ENCODE measurements at places on chromosomes 1 and 21.

DNA sequence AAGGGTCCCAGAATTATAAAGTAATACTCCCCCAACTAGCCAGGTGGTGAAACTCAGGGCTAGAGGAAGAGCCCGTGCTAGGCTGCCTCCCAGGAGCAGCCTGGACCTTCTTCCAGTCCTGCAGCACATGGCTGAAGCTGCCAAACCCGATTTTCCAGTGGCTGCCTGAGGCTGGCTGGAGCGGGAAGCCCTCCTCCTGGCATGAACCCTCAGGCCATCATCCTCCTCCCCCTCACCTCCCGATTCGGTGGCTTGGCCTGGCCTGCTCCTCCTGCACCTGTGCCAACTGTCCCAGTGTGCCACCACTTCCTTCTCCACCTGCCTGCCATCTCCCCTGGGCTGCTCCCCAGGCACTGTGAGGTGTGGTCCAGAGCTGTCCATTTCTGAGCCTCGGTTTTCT is 3.0 kb upstream of the TSPAN1 start:
- no peak for DNase-seq

DNA sequence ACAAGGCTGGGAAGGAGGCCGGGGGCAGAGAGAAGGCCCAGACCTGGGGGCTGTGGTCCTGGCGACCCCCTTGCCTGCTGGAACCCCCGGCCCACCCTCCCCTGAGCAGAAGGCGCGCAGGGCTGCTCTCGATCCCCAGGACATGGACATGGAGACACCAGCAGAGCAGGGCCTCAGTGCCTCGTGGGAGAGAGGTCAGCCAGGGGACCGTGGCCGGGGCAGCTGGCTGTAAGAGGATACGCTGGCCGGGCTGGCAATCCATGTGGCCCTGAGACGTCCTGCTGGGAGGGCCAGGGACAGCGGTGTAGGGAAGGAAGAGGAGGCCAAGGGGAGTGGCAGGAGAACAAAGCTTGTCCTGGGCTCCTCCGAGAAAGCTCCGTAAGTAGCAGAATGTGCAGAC is 132.2 kb downstream of the CASZ1 start:
- no peak for DNase-seq

DNA sequence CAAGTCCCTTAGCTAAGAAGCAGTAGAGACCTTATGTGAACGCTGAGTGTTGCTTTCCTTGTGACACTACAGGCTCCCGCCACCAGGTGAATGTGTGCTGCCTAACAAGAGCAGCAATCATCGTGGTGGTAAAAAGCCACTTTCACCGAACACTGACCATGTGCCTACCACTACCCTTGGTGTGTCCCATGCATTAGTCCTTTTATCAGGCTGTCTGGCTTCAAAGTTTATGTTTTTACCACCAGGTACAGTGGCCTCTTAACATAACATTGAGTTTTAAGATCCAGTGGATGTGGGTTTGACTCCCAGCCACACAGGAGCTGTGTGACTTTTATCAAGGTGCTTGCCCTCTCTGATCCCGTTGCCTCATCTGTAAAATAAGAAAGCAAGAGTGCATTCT is 1.7 kb downstream of the C1QB start:
- DNase-seq = no peak

DNA sequence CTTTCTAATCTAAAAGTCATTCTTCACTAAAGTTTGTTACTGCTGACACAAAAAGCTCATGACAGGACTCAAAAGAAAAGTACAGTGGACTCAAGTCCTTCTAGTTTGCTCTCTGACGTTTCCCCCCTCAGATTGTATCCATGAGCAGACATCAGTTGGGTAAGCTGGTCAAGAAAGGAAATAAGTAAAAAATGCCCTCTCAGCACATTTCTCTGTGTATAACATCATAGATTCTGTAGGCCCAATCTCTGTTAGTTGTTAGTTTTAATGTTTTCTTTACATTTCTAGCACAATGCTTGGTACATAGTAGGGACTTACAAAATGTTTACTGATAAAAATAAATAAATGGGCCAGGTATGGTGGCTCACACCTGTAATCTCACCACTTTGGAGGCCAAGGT is 96.8 kb downstream of the NR5A2 start:
- DNase-seq = no peak

DNA sequence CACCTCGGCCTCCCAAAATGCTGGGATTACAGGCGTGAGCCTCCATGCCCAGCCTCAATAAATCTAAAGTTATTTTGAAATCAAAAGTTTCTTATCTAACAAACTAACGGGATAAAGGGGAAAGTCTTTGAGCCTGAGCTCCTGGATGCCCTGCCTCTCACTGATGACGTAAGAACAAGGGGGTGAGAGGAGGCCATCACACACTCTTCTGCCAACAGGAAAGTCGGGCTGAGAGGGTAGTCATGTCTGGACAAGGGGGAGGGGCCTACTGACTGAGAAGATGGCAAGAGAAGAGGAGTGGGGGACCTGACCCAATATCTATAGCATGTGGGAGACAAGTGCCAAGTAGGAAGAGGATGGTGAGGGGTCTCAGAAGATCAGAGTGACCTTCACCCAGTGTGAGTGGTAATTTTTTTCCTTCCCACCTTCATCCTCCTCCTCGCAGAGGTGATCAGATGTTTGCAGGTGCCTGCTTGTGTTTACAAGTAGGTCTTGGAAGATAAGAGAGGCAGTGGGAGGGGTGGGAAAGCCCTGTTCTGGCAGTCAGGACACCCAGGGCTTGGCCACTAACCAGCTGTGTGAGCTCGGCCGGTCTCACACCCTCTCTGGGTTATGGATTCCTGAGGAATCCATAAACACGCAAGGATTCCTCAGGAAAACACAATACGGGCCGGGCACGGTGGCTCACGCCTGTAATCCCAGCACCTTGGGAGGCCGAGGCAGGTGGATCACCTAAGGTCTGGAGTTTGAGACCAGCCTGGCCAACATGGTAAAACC is 9.6 kb downstream of the UQCRHL start:
- no peak for DNase-seq

DNA sequence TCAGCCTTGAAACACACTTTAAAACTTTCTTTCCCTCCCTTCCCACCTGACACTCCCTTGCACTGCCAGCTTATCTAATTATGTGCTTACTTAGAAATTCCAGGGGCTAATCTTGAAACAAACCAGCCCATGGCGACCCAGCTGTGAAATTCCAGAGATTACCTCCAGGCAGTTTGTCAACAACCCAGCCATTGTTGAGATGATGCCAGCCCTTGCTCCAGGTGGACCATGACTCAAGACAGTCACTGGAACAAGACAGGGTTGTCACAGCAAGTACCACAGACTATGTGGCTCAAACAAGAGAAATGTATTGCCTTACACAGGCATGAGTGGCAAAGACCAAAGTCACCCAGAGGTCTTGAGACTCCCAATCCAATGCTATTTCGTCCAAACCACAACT is 7.9 kb downstream of the FYB2 start:
- no peak for DNase-seq

GRCh38 chr1:181349512-181349911 is 133.8 kb upstream of the CACNA1E start:
- no peak for DNase-seq

GRCh38 chr1:28983091-28983490 is 68.7 kb downstream of the EPB41 start:
- no peak for DNase-seq

DNA sequence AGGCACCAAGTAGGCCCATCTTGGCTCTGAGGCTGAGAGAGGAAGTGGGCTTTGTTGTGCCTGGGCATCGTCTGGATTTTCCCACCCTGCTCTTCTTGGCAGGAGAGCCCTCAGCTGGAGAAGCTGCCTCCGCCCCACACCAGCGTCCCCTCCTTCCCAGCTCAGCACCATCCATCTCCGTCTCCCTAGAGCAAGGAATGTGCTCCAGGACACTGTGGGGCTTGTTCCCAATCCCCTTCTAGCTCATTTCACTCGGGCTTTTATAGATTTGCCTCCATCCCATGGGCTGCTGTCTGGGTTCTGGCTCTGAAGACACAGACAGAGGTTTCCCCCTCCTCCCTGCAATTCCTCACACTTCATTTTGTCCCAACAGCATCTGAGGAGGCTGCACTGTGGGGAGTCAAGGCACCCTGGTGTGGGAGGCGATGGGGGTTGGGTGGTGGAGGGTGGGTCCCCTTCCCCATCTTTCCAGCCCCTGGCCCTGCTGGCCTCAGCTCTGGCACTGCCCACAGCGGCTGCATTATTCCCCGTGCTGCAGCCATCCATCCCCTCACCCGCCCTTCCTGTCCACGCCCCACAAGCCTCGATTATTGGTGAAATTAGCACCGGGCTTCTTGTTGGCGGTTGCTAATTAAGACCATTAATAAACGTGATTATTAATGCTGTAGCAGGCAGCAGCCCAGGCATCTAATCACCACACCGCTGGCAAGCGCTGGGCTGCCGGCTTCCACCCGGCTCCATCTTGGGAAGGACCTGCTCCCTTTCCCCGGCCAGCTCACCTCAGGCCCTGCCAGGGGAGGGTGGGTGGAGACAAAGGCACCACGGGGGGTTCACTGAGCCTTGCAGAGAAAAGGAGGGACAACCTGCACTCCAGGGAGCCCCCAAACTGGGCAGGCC is 21.7 kb downstream of the RHBG start:
- DNase-seq = no peak

GRCh38 chr1:15236746-15237145 is 10.3 kb upstream of the FHAD1 start:
- DNase-seq = no peak

GRCh38 chr1:165182975-165183374 is 173.5 kb downstream of the LMX1A start:
- no peak for DNase-seq

- no peak for DNase-seq
Observed at GRCh38 chr1:30795026-30795425, 37.5 kb upstream of the LAPTM5 start.

DNA sequence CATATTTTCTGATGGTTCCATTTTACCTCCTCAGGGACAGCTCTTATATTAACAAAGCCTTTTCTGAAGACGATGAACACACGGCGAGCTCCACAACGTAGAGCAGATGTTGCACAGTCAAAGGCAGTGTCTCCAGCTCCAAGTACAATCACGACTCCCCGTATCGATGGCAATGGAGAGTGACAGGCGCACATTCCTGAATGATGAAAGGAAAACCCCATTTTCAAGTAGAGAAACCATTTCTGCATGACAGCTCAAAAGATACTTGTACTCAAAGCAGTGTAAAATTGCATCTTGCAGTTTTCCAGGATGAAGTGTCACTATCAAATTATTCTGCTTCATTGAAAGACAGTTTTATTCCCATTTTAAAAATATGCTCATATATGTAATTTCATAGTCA is 327.6 kb downstream of the DPYD start:
- DNase-seq = no peak

DNA sequence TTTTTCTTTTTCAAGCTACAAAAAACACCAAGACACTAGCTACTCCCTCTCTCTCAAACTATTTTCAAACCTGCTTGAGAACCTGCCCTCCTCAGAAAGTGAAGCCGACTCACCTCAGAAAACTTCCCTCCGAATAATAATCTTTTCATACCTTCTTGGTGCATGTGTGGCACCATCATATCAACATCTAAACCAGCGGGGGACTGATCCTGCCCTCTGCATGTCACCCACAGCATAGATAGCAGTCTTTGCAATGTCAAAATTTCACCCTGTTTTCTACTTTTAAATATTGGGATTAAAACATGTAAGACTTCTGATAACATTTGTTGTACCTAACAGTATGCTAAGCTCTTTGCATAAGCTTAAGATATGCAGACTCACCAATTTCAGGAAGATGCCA is 1260.3 kb downstream of the PLA2G4A start:
- DNase-seq = no peak

DNA sequence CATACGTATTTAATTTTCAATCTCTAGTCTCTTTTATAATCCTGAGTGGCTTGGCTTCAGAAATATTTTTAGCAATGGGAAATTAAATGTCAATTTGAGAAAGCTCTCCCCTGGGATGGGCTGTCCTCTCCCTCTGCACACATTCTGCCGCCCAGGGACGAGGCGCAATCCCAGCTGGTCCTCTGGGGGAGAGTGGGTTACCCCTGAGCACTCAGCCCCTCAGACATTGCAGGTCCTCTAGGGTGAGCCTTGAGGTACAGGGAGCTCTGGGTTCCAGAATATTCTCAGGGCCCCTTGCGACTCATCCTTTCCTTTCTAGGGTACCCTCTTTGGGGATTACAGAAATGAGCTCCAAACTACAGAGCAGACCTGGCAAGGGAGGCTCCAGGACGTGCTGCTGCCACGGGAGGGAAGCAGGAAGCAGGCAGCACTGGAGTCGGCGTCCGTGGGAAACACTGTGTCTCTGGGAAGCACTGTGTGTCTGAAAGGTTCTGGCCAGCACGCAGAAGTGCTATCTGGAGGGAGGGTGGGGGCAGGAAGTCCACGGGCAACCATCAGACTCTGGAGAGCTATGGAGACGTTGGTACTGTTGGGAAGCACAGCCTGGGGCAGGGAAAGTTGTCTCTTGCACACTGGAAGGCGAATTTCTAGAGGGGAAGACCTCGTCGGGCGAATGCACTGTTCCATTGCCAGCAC is 343.3 kb upstream of the VAMP3 start:
- no peak for DNase-seq

- DNase-seq = no peak
Observed at GRCh38 chr1:211531194-211532087, 39.5 kb upstream of the RD3 start.

DNA sequence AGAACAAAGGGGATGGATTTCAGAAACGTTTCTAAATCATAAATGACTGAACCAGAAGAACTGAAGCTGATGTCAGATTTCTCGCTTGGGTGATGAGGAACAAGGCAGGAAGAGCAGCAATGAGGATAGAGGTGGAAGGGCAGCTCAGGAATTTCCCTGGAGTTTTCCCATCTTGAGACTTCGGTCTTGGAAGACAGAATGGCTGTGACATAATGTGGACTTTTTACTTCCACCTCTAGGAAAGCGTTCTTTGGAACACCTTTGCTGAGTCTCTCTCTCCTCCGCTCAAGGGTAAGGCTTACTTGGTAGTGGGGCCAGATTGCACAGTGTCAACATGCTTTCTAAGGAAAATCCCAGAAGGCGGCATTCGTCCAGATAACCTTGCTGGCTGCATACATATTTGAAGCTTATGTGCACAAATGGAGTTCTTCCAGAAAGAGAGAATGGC is 36.6 kb downstream of the DEGS1 start:
- DNase-seq = no peak

DNA sequence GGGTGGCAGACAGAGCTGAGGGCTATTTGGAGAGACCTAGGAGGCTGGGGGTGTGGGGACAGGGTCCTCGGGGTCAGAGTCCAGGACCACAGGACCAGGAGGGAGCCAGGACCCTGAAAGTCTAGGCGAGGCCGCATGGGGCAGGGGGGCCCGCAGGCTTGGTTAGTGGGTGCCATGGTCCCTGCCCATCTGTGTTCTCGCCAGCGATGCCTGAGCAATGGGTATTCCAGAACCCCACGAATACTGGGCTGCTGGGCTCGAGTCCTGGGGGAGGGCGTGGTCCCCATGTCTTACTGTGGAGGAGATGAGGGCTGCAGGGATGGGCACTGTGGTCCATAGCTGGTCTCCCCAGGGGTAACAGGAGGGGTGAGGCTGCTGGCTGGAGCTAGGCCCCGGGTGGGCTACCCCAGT is 2.0 kb downstream of the KRTAP10-6 start:
- DNase-seq = no peak

DNA sequence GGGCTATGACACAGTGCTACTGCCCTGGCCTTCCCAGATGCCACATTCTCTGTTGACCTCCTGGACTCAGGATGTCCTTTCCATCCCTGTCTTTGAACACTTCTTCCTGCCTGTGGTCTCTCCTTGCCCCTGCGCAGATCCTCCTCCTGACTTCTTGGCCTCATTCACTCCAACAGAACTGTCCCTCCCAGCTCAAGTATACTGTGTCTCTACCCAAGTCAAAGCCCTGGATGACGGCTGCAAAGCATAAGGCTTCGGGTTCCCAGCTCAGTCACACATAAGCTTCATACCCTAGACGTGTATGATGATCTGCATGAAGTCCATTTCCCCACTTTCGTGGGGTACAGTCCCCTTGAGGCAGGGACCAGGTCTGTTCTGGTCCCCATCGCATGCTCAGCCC is 328.2 kb upstream of the VAMP3 start:
- DNase-seq = no peak
